Uterus (tissue), 4 donors: ENCODE measurements at places on chromosomes 6 and 20.

DNA sequence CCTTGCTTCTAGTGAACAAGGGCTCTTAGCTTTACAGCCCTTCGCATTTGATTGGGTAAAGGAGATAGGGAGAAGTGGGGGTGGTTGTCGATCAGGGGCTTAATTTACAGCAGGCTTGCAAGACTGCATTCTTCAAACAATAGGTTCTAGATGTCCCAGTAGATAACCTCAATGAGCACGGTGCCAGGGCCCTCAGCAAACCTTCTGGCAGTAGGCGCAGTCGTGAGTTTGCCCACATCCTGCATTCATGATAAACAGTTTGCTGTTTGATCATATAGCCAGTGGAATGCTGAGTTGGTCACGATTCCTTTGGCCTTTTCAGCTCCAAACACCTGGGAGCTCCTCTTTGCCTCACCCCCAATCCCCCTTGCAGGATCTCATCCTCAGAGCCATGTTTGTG, 27.5 kb downstream of the SUN5 start:
- no peak for DNase-seq
- H3K4me3 ChIP-seq, result no peak overlapping the region
- H3K27me3 ChIP-seq, result no peaks in the 10 kb centered on the region
- H3K36me3 ChIP-seq, result no peaks in the 10 kb centered on the region
- H3K27ac ChIP-seq, result no peak overlapping the region

- no peaks in the 10 kb centered on the region for H3K36me3 ChIP-seq
- no peak overlapping the region for H3K4me3 ChIP-seq
- no peak for DNase-seq
- no peaks in the 10 kb centered on the region for H3K27me3 ChIP-seq
Measured at GRCh38 chr20:2984028-2984501, 59.4 kb upstream of the GNRH2 start.

- no peaks in the 10 kb centered on the region for H3K4me1 ChIP-seq
- peak overlapping the region; percentile 85 for H3K4me3 ChIP-seq
- peak overlapping the region; percentile 77 for H3K27ac ChIP-seq
- no peaks in the 10 kb centered on the region for H3K36me3 ChIP-seq
- H3K27me3 ChIP-seq, result no peaks in the 10 kb centered on the region
Measured at GRCh38 chr6:162728197-162728596, 423 bp downstream of the PACRG start.

GRCh38 chr20:8095648-8096572, 36.2 kb upstream of the PLCB1 start:
- H3K4me3 ChIP-seq, result no peak overlapping the region
- no peaks in the 10 kb centered on the region for H3K27me3 ChIP-seq
- DNase-seq, result no peak
- H3K27ac ChIP-seq, result no peak overlapping the region

DNA sequence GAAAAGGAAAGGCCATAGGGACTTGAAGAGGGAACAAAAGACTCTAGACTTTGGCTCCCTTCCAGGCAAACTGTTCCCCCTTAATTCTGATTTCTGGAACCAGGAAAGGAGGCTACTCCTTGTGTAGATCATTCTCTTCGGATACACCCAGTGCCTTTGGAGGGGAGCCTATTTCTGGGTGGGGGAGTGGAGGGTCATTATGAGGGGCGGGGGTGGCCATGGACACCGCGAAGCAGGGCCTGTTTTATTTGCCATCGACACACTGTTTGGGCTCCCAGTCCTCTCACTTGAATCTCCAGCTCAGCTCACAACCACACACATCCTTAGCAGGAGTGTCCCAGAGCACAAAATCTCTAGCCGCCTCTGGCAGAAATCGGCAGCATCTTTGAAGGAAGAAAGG, 132.3 kb downstream of the PXDC1 start:
- H3K4me1 ChIP-seq, result no peaks in the 10 kb centered on the region
- no peaks in the 10 kb centered on the region for H3K36me3 ChIP-seq
- DNase-seq, result no peak
- no peaks in the 10 kb centered on the region for H3K27me3 ChIP-seq
